NCI-H226 (cell line): ENCODE measurements at places on chromosomes 12 and 14.

- DNase-seq: no peak
These were observed 19.8 kb downstream of the LEMD3 start for GRCh38 chr12:65189028-65189718.

- peak; percentile 48 for DNase-seq
These were observed 58.9 kb upstream of the FBXO33 start for GRCh38 chr14:39491134-39491571.

DNA sequence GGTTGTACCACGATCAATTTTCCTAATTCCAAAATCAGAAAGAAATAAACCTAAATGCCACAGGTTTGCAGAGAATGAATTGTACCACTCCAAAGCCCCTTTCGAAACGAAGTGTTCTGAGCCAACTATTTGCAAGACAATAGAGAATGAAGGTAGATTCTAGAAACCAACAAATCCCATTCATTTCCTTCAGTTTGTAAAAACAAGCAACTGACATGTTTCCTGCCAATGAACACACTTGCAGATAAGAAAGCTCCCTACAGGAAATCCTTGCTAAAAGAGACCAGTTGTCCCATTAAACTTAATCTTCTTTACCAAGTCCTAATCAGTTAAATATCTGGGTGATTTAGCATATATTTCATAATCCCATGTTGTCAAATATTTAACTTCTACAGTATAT, 198.4 kb upstream of the FOXN3 start:
- peak; percentile 12 for DNase-seq

- peak; percentile 86 for DNase-seq
These were observed 18.5 kb upstream of the KRT80 start for GRCh38 chr12:52210186-52210924.

DNA sequence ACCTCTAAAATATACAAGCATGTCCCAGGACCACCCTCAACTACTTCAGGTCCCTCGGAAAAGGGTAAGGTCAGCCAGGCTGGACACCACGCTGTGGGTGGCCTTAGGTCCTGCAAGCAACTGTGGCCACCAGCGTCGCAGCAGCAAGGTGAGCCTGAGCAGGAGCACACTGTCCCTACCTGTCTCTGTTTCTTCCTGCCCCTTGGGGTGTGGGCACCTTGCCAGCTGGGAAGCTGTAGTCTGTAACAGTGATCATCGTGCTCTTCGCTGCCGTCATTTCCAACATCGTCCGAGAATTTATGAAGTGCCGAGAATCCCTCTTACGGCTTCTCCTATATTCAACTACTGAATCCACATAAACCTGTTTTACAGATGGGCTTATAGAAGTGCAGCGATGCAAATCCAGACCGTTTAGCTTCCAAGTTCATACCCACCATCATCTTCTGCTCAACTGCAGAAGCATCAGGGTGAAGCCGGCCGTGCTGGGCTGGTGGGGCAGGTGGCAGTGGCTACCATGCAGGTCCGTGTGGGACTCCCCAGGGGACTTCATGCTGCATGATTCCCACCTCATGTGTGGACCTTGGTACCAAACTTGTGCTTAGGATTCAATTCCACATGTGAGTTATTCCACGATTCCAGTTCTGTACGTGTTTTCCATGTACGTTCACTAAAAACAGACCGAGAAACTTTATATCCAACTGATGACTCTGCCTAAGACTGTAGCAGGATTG, 361.3 kb upstream of the SFSWAP start:
- no peak for DNase-seq
